ENCODE measurements at places on chromosomes 3 and 15. TPM values are rescaled to one million over a fixed set of nuclear protein-coding genes. Genes with fewer than 3 reads are reported as not detected.

GRCh38 chr3:8665407-8665896 lies 20.9 kb upstream of the SSUH2 start:
- DNase-seq, result no peak

- peak; percentile 45 for DNase-seq
Observed at GRCh38 chr15:64333986-64334929, 21.7 kb downstream of the CSNK1G1 start.

DNA sequence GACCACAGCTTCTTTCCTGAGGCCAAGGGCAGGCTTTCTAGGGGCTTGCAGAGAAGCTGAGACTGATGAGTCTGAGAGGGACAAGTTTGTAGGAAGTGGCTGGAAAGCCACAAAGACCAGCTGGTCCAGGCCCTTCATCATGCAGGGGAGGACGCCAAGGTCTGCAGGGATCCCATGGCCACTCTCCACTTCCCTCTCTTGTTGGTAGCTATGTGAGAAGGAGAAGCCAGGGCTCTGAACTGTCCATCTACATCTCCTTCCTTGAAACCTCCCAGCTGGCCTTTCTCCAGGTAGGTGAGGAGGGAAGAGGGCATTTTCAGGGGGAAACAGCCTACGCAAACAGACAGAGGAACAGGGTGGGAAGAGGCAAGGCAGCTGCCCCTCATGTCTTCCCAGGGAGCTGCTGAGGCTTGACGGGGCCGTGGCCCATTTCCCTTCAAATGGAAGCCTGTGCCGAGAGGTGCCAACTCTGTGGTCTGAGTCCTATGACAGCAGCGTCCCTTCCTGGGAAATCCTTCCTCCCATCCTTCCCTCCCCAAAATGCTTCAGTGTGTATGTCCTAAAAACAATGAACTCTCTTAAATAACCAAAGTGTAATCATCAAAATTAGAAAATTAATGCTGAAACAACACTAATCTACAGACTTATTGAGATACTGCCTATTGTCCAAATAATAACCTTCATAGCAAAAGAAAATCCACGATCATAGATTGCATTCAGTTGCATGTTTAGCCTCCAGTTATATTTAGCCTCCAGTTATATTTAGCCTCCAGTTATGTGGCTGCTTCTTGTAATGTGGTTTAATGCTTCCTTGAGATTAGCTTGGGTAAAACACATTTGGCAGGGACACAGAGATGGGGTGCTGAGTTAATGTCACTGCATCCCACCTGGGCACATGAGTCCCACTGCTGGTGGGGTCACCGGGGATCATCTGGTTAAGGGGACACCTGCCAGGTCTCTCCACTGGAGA lies 36.0 kb downstream of the GNB5 start:
- no peak for DNase-seq

- DNase-seq, result no peak
Observed at GRCh38 chr3:106929081-106929480, 448.2 kb upstream of the CCDC54 start.

DNA sequence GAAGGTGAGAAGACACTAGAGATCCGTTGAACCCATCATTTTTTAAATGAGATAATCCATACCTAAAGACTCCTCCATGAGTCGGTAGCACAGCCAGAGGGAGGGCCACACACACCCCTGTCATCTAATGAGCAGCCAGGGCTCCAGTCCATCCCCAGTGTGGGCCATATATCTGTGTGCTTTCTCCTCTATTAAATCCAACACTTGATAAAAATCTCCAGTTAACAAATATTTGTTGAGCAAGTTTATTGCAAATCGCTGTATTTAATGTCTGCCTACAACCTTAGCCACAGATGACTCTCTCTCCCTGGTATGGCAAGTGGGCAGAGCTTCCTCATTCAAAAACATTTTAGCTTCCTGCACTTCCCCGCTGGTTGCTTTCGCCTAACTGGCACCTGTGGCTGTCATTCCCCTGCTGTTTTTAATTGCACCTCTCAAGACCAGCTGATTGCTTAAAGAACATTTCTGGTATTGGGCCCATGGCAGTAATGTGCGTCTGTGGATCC lies 82.8 kb downstream of the SMAD3 start:
- no peak for DNase-seq

DNA sequence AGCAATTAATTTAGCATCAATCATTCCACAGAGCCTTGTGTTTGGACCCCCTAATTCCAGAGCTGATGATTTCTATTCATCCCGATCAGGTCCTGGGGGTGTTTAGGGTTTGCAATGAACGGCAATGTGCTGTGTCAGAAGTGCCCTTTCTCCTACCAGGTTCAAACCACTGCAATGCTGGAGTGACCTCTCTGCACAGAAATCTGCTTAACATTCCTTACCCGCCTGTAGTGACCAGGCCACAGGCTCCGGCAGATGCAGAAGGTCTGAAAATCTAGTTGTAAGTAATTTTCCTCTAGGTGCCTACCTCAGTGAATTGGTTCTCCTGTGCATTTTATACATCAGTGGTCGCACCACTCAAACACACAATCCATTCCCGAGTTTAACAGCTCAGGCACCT lies 725.3 kb upstream of the CFAP20DC start:
- DNase-seq, result no peak

DNA sequence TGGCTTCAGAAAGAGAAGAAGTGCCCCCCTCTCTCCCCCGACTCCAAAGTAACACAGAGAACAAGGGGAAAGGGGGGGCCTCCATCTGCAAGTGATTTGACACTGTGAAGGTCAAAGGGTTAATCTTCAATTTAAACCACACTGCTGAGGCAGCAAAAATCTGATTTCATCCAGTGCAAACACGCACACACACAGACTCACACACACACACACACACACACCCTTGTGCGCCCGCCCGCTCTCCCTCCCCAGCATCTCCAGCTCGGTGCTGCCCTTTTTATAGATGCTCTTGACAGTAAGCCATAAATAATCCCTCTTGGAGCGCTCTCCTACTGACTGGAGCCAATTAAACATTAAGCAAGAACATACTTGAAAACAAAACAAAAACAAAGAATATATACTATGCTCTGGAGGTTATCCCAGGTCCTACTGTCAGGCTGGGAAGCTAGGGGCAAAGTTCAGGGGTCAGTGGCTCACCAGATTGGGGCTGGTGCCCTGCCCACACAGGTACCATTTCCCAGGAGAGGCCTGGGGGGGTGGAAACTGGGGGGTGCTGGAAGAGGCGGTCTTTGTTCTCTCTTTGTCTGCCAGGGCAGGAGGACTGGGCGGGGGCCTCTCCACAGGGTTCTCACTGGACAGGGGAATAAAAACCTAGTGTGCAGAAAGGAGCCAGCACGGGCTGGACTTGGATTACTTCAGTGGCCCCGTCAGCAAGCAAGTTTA lies 16.3 kb downstream of the BMF start:
- no peak for DNase-seq

GRCh38 chr3:118110211-118110610 lies 924.4 kb downstream of the IGSF11 start:
- DNase-seq, result no peak

Gene KCNAB1
- not detected for total RNA-seq

Gene ZNF662
- total RNA-seq, result 3.2 TPM

Gene HTR3E
- not detected for total RNA-seq

Gene SLCO2A1
- not detected for total RNA-seq

Gene ZSCAN29
- total RNA-seq, result 20.9 TPM

Gene NOP10
- 225 TPM for total RNA-seq

Gene PDE8A
- 24.4 TPM for total RNA-seq
